ENCODE measurements at places on chromosomes 7 and 10.

- DNase-seq: no peak
Measured at GRCh38 chr7:42700406-42701327, 211.2 kb downstream of the C7orf25 start.

DNA sequence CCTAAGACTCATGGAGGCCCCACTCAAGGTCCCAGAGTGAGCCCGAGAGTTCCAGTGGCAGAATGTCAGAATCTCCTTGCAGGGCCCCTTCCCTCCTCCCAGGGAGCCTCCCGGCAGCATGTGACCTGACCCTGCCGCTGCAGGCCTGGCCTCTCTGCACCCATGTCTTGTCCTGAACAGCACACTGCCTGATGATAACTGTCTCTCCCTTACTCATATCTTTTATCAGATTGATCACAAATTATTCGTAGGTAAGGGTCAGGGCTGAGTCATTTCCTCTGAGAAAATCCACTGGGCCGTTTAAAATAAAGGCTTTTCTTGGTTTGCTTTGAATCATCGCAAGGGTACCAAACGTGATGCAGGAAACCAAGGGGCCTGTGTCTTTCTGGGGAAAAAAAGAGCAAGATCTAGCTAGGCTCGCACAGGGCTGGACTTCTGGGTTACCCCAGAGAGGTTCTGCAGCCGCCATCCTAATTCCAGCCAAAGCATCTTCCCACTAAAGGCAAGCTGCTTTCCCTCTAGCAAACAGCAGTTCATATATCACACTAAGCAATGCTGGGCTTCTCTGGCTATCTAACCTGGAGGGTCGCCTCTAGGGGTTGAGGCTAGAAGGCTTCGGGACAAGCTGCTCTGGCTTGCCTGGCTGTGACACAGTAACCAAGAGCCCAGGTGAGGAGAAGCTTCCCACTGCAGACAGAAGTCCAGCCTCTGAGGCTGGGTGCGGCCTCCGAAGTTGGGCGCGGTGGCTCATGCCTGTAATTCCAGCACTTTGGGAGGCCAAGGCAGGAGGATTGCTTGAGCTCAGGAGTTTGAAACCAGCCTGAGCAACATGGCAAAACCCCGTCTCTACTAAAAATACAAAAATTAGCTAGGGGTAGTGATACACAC is 104.9 kb downstream of the SPDYE5 start:
- DNase-seq: no peak

DNA sequence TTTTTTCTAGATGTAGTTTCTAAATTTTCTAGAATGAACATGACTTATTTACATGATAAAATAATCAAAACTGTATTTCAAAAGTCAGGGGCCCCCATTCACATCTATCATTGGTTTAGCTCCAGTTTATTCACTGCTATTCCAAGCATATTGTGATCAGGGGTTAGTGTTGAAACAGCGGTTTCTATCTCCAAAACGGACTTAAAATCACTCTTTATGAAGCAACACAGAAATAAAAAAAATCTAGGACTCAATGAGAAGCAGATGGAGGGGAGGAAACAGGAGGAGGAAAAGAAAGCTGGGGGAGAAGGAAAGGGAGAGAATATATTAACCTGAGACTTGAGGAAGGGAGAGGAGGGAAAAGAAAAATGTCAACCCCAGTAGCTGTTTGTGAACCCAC is 14.8 kb upstream of the CH25H start:
- no peak for DNase-seq

DNA sequence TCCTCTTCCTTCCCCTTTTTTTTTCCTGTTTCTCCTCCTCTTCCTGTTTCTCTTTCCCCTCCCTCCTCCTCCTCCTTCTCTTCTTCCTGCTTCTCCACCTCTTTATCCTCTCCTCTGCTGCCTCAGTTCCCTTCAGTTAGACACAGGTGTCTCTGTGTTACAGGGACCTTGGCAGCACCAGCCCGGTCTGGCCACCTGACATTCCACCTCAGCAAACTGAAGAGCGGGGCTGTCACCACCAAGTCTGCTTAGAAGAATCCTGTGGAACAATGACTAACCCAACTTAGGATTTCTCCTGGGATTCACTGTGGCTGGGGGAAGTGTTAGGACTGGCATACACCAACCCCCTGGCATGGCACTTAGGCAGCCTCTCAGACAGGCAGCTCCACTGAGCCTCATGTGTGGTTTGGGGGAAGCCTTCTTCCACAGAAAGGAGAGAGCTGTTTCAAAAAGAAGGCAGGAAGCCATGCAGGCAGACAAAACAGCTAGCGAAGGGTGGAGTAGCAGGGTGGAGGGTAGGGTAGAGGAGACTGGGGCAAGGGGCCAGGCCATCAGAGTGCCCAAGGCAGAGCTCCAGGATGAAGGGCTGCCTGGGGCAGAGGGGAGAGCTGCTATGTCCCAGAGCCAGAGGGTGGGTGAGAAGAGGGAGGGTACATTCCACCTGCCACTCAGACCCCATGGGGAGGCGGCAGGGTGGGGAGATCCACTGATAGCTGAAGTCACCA is 13.2 kb upstream of the GDF10 start:
- no peak for DNase-seq

DNA sequence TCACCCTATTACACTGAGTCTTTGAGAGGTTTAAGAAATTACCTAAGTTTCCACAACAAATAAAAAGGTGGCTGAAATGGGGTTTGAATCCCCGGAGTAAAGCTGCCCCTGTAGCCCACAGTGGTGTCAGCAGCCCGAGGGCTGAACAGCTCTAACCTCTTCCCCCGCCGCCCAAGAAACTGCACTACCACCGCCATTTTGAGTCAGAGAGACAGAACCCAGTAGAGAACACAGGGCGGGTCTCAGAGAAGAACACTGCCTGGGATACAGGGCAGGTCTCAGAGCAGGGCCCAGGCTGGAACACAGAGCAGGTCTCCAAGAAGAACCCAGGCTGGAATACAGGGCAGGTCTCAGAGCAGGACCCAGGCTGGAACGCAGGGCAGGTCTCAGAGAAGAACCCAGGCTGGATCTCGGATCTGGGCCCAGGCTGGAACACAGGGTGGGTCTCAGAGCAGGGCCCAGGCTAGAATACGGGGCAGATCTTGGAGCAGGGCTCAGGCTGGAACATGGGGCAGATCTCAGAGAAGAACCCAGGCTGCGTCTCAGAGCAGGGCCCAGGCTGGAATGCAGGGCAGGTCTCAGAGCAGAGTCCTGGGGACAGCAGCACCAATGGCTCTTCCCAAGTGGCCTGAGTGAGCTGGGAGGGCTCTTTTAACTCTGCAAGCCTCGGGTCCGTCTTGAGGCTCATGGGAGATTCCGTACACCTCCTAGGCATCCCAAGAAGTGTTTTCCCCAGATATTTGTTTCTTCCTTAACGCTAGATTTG is 85.9 kb upstream of the LANCL2 start:
- no peak for DNase-seq

- DNase-seq: peak; percentile 38
Measured at GRCh38 chr10:102347236-102347828, 48.2 kb upstream of the NFKB2 start.

GRCh38 chr10:50909334-50910014 is 24.0 kb upstream of the A1CF start:
- DNase-seq: no peak

DNA sequence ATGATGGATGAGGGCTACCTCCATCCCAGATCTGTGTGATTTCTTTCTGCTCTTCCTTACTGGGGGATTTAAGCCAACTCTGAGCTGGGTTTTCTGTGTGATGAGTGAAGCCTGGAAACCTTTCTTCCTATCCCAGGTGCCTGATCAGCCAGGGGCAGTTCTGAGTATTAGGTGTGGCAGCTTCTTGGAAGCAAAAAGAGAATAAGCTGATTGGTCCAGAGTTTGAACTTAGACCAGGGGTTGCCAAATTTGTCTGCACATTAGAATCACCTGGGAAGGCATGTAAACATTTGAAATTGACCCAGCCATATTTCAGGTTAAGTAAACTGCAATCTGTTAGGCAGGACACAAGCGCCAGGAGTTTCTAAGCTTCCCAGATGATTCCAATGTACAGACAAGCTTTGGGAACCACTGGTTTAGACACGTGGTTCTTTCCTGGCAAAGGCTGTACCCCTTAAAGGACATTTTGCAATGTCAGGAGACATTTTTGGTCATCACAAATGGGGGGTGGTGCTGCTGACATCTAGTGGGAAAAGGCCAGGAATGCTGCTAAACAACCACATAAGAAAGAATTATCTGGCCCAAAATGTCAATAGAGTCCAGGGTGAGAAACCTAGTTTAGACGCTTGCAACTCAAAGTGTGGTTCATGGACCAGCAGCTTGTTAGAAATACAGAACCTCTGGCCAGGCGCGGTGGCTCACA is 160.5 kb upstream of the GHITM start:
- no peak for DNase-seq

DNA sequence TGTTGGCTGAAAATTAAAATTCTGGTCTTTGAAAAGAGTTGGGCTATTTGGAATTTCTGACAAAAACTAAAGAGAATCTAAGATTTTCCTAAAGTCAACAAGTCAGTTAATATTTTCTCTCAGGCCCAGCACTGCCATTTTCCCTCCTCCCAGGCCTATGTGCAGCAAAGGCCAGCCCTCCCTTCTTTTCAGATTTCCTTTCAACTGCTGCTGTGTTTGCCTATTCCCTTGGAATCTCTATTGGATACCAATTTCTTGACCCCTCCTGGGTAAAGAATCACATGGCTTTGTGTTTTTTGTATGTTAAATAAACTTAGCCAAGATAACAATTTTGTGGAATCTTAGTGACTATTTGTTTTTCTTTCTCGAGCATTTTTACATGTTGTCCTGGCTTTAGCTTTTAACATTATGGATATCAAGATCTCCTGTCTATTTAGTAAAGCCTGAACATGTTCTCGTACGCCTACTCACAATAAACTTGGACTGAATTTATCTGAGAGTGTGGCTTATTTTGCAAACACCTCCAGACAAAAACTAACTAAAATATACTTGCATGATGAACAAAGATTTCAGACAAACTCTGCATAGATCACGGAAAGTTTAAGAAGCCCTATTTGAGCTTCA is 19.9 kb downstream of the MACC1 start:
- no peak for DNase-seq

DNA sequence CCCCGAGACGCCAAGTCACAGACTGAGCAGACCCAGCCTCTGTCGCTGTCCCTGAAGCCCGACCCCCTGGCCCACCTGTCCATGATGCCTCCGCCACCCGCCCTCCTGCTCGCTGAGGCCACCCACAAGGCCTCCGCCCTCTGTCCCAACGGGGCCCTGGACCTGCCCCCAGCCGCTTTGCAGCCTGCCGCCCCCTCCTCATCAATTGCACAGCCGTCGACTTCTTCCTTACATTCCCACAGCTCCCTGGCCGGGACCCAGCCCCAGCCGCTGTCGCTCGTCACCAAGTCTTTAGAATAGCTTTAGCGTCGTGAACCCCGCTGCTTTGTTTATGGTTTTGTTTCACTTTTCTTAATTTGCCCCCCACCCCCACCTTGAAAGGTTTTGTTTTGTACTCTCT is 215.6 kb downstream of the TCF7L2 start:
- DNase-seq: no peak

DNA sequence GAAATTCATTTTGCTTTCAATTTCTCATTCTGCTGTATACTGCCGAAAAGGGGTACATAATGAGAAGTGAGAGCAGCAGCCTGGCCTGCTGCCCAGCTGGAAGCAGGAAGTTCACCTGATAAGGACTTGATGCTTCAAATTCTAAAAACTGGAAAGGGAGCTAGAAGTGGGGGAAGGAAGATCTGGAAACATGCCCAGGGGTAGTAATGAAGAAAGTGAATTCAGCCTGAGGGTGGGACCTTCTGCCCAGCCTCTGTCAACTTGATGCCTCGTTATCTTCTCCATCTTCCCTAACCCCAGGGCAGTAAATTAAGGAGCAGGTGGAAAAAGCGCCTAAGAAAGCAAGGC is 69.4 kb downstream of the ARMH3 start:
- no peak for DNase-seq

DNA sequence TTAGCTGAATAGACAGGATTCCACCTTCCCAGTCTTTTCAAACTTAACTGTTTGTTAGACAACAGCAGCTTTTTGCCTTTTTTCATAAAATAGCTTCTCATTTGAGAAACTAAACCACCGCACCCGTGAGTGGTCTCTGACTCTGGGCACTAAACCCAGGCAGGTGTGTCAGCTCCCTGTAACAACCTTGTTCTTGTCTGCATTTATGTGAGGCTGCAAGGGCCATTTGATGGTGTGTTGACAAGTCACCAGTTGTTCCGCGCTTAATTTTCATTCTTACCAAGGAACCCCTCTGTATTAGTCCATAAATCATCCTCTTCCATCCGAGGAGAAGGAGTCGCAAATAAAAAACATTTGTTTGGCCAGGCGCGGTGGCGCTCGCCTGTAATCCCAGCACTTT is 1.5 kb downstream of the STOX1 start:
- DNase-seq: no peak

DNA sequence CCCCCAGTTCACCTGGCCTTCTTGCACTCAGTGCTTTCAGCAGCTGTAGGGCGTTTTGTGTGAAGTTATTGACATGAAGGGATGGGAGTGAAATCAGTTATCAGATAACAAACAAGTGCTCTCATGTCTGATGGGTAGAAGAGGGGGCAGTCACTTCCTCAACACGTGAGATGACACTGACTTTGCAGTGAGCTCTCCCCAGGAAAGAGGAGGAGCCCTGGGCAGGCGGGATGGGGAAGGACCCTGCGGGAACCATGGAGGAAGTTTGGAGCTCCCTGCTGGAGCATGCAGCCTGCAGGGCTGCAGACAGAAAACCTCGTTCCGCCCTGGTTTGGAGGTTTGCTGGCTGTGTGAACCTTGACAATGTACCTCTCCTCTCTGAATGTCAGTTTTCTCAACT is 38.7 kb downstream of the GPR26 start:
- no peak for DNase-seq

GRCh38 chr10:78411716-78412115 is 378.1 kb downstream of the RPS24 start:
- no peak for DNase-seq

GRCh38 chr10:125232841-125233240 is 72.5 kb upstream of the CTBP2 start:
- no peak for DNase-seq

GRCh38 chr7:50552921-50553320 is 12.3 kb downstream of the DDC start:
- no peak for DNase-seq

DNA sequence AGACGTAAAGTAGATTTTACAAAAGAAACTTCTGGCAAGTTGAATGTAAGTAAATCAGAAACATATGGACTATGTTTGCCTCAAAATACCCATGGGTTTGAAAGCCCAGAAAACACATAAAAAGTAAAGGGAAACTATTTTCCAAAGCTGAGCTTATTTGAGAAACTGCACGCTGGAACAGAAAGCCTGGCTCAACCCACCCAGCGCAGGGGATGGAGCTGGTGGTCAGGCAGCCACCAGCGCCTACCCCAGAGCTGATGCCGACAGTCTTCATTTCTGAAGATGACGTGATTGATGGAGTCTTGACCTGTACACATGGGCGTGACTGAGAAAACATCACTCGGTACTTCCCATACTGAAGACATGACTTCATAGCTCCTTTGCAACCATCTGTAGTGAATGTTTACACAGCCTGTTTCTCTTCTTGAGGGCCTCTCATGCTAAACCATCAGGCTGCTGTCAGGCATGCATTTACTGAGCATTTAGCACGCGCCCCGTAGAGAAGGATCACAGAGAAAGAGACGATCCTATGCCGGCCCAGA is 232.6 kb upstream of the AUTS2 start:
- DNase-seq: no peak
